ENCODE measurements at places on chromosomes 1 and 21. TPM values are rescaled to one million over a fixed set of nuclear protein-coding genes. Genes with fewer than 3 reads are reported as not detected.

Gene TRABD2B
- total RNA-seq = not detected

Gene USH2A
- total RNA-seq = not detected

- DNase-seq = no peak
Measured at GRCh38 chr21:20998456-20998789, 214 bp downstream of the NCAM2 start.

GRCh38 chr1:73947009-73947408, 251.0 kb downstream of the LRRIQ3 start:
- no peak for DNase-seq

- no peak for DNase-seq
Measured at GRCh38 chr1:47569681-47570470, 132.0 kb downstream of the FOXD2 start.

GRCh38 chr1:169316556-169316955, 51.0 kb downstream of the NME7 start:
- no peak for DNase-seq

Gene TNFRSF18
- 1.5 TPM for total RNA-seq

Gene AJAP1
- total RNA-seq = 0.21 TPM

DNA sequence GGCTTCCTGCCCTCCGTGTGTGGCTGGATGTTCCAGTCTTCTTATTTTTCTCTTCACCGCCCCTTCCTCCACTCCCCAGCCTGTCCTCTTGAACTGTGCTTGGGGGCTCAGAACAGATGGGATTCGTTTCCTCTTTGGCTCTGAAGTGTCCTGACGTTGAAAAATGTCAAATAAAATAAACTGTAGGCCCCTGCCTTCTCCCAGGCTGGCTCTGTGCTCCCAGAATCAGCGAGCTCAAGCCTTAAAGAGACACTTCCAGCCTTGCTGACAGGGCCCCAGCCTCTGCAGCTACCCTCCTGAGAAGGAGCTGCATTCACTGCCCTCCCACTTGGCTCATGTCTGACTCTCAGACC, 104.2 kb upstream of the IPO9 start:
- no peak for DNase-seq

Gene KIAA1614
- total RNA-seq = 0.33 TPM

DNA sequence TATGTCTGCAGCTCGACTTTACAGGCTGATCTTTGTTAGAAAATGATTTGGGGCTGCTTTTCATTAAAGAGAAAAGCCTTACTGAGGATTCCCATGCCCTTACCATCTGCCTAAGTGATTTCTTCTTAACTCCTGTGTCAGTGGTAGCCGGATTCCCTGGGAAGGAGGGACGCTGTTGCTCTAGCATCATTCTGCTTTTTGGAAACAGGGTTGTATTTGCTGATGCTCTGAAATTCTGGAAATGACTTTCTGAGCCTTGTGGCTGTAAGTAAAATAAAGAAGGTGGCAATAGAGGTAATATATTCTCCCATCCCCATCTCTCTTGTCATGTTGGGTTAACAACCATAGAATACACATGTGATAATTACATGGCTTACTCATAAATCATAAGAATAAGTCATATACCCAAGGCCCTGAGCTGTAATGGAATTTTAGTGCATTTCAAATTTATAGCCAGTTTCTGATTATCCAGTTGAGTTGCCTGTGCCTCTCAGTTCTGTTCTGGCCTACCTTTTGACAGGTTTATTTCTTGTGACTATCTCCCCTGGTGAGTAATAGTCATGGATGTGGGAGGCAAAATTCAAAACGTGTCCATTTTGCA, 74.4 kb downstream of the AK4 start:
- DNase-seq = no peak

Gene PPP1R8
- total RNA-seq = 40.2 TPM

Gene AKNAD1
- not detected for total RNA-seq

GRCh38 chr1:21022279-21023040, 154.2 kb downstream of the EIF4G3 start:
- DNase-seq = peak; percentile 1

Gene TRIM58
- total RNA-seq = 0.14 TPM

Gene ZNF593OS
- total RNA-seq = not detected

- DNase-seq = no peak
Measured at GRCh38 chr1:107051266-107051665, 5.2 kb upstream of the PRMT6 start.

DNA sequence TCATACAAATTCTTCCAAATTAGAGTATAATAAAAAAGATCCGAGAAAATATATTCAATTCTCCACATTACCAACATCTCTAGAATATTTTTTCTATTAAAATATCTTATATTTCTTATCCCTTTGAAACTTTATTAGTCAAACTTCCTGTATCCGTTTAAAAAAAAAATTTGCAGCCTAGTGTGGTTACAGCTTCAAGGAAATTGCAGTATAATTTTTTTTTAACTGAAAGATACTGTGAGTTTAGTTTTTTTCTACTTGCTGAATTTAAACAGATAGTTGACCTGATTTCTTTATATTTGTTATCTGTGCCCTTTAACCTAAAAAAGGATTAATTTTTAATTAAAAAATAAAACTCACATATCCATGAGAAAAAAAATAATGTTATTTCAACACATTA, 1.5 kb downstream of the RGS18 start:
- no peak for DNase-seq

DNA sequence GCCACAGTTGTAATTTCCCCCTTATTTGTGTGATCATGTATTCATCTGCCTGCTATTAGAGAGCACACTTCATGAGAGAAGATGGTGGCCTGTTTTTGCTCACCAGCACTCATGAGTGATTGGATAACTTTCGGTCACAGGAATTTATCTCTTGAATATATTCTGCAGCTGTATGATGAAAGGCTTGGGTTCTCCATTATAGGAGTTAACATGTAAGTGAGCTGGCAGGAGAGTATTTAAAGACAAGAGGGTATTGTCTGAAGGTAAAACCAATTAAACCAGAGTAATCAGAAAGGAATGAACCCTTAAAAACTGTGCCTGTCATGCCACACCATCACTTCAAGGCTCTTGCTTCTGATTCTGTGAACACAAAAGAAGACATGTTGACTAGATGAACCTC, 574.9 kb upstream of the CAMK1G start:
- DNase-seq = no peak

Gene RRP1
- 28.3 TPM for total RNA-seq

DNA sequence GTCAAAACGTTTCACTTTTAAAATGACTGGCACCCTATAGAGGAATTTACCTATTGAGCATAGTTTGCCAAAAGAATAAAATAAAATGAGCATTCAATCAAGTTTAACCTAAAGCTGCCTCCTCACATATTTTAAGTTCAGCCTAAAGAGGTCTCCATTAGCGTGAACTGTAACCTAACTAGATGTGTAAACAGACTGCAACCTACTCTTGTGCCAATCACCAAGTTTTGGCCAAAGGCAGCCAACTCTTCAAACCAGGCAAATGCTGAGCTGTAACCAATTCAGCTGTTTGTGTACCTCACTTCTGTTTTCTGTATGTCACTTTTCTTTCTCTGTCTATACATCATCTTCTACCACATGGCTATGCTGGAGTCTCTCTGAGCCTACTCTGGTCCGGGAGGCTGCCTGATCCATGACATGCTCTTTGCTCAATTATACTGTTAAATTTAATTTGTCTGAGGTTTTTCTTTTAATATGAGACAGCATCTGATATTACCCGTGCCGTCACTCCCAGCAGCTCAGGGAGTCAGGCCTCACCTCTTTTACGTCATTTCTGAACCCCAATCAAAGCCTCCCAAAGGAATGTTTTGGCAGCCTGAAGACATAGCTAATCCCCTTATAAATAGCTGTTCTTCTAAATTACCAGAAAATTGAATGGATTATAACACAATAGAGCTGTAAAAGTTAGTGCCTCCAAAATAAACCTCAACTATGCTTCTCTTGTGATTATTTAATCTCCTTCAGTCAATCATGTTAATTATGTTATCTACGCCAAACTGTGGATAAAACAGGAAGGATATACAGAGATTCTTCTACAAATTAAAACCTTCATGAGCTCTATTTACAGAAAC, 81.0 kb upstream of the NR5A2 start:
- no peak for DNase-seq

DNA sequence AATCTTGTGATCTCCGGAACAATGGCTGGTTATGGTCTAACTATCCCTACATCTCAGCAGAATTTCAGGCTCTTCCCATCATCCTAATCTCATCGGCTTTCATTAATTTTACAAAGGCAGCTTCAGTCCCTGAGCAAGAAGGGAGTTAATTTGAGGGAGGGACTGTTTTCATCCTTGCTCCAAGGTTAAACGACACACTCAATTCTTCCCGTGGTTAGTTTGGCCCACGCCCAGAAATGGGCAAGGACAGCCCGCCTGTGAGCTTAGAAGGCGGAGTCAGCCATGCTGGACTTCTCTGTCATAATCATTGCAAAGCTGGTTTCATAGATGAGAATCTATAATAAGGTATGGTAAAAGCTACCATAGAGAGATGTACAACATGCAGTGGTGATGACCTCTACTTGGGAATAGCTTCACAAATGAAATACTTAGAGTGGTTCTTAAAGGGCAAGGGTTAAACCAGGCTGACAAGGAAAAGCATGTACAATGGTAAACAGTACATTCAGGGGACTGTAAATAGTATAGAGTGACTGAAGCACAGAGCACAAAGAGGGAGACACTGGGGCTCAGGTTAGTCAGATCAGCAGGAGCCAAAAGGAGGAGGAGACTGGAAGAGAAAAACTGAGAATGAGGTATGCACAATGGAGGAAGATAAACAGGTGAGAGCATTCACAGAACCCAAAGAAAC, 108.8 kb downstream of the SMYD3 start:
- DNase-seq = no peak

Gene AIRE
- total RNA-seq = not detected

Gene RCSD1
- total RNA-seq = 156 TPM

Data from naive thymus-derived CD8-positive, alpha-beta T cell (primary cell).